Mononuclear cell (primary cell): ENCODE measurements at places on chromosomes 3 and 15. TPM values are rescaled to one million over a fixed set of nuclear protein-coding genes. Genes with fewer than 3 reads are reported as not detected.

Gene GOLGA6B
- total RNA-seq = not detected

Gene FGF7
- 0.10 TPM for total RNA-seq

Gene CKMT1B
- total RNA-seq = not detected

Gene TRAT1
- 147 TPM for total RNA-seq

Gene CCK
- total RNA-seq = not detected

Gene EIF2B5
- total RNA-seq = 41.0 TPM

Gene HTR3E
- not detected for total RNA-seq

Gene REC114
- total RNA-seq = not detected

Gene RBPMS2
- total RNA-seq = 0.10 TPM

Gene GOLGA8J
- not detected for total RNA-seq

Gene LRRC2
- total RNA-seq = 0.10 TPM

Gene TWF2
- total RNA-seq = 70.5 TPM

Gene MEIS2
- 0.21 TPM for total RNA-seq

Gene ATP13A4
- 1.2 TPM for total RNA-seq

Gene CAND2
- total RNA-seq = 0.84 TPM

Gene CCR1
- total RNA-seq = 60.7 TPM

Gene KBTBD13
- total RNA-seq = under 0.01 TPM

Gene CYFIP1
- 12.9 TPM for total RNA-seq

Gene PAQR5
- under 0.01 TPM for total RNA-seq

Gene OR5H14
- total RNA-seq = not detected

Gene STXBP5L
- total RNA-seq = not detected

Gene EAF2
- 13.4 TPM for total RNA-seq

Gene FAM81A
- total RNA-seq = 0.94 TPM

Gene FBXL2
- 0.10 TPM for total RNA-seq

Gene XCR1
- 1.0 TPM for total RNA-seq

Gene LDHAL6B
- total RNA-seq = not detected

Gene IL20RB
- total RNA-seq = 0.94 TPM

Gene ATP13A5
- total RNA-seq = not detected

Gene RPL15
- 3,750 TPM for total RNA-seq

Gene ANO10
- total RNA-seq = 7.1 TPM

Gene CPN2
- total RNA-seq = not detected

Gene NR1I2
- not detected for total RNA-seq
